Activated CD4-positive, alpha-beta memory T cell treated with anti-CD3 and anti-CD28 coated beads, Interleukin-2, amount 10 ng/mL, durations not matched to agents 7 days and 5 days (primary cell): ENCODE measurements at places on chromosomes 12 and 14.

- no peak for DNase-seq
Measured at GRCh38 chr12:124713041-124713435, 145.6 kb upstream of the NCOR2 start.

- no peak for DNase-seq
Measured at GRCh38 chr14:33377596-33378390, 439.1 kb downstream of the NPAS3 start.

DNA sequence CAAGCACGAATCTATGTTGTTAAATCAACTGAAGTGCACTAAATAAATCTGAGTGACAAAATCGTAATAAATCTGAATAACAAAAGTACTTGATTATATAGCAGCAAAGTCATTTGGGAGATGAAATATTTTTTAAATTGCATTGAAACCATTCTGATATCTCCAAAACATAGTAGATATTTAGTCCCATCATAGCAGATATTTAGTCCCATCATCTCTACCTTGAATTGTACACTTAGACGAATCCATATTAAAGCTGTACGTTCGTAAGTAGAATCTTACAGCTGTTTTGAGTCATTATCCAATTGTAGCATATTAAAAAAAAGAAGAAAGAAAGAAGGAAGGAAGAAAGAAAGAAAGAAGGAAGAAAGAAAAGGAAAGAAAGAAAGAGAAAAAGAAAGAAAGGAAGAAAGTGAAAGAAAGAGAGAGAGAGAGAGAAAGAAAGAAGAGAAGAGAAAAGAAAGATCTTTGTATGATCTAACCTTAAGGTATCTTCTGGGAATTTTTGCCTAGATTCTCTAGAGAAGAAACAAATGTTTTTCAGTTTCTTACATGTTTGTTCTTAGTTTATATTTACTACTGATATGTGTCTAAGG, 2.6 kb downstream of the DCN start:
- DNase-seq: no peak

DNA sequence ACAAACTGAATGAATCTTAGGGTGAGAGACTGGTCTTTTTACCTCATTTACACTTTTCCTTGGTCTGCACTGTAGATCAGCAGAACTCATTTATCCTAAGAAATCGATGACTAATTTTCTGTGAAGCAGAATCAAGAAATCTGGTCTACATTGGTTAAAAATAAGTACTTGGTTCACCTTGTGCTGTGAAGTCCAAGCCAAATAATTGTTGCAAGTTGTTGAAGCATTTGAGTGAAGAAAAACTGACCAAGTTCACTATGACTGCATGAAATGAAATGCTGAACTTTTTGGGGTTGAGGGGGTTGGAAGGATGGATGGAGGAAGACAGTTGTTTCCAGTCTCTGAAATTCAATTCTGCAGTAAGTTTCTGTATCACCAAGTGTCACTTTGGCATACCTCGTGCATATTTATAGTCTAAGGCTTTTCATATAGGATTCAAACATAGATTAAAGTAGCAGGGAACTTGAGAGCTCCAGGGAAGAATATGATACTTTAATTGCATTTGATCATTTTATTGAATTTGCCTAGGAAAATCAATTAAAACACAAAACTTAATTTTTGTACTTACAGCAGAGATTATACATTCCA, 75.0 kb downstream of the FAR2 start:
- DNase-seq: no peak

GRCh38 chr12:93772003-93772700, 95.0 kb downstream of the CRADD start:
- DNase-seq: no peak

GRCh38 chr14:24179961-24180796, 8.3 kb downstream of the REC8 start:
- no peak for DNase-seq

- no peak for DNase-seq
Measured at GRCh38 chr12:13843841-13844240, 137.6 kb downstream of the GRIN2B start.

DNA sequence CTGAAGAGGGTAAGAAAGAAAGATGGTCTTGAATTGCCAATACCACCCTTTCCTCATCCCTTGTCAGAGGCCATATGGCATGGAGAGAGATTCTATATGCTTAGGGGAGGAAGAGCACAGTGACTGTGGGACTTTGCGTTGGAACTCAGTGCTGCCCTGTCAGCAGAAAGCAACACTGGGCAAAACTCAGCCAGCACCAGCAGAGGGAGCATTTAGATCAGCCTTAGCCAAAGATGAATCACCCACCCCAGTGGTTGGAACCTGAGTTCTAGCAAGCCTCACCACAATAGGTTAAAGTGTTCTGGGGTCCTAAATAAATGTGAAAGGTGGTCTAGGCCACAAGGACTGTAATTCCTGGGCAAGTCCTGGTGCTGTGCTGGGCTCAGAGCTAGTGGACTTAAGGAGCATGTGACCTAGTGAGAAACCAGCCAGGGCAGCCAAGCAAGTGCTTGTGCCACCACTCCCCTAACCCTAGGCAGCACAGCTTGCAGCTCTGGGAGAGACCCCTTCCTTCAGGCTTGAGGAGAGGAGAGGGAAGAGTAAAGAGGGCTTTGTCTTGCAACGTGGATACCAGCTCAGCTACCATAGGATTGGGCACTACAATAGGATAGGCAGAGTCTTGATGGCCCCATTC, 11.4 kb upstream of the BCAT1 start:
- peak; percentile 52 for DNase-seq

DNA sequence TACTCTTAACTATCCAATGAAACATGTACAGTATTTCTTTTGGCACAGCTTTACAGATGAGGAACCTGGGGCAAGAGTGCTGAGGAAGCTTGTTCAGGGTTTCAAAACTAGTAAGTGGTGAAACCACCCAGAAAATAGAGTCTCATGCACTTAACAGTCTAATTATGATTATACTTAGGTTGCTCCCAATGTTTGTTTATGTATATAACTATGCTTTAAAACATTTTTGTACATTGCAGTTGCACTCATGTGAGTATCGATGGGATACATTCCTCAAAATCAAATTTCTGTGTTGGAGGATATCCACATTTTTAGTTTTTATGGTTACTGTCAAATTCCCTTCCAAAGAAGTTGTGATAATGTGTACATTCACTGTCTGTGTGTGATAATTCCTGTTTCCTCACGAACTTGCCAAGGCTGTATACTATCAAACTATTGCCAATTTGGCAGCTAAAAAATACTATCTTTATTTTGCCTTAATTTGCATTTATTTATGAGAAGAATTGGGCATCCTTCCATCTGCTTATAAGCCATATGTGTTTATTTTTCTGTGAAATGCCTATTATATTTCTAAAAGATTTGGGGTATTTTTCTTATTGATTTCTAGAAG, 143.9 kb upstream of the SSTR1 start:
- DNase-seq: no peak

DNA sequence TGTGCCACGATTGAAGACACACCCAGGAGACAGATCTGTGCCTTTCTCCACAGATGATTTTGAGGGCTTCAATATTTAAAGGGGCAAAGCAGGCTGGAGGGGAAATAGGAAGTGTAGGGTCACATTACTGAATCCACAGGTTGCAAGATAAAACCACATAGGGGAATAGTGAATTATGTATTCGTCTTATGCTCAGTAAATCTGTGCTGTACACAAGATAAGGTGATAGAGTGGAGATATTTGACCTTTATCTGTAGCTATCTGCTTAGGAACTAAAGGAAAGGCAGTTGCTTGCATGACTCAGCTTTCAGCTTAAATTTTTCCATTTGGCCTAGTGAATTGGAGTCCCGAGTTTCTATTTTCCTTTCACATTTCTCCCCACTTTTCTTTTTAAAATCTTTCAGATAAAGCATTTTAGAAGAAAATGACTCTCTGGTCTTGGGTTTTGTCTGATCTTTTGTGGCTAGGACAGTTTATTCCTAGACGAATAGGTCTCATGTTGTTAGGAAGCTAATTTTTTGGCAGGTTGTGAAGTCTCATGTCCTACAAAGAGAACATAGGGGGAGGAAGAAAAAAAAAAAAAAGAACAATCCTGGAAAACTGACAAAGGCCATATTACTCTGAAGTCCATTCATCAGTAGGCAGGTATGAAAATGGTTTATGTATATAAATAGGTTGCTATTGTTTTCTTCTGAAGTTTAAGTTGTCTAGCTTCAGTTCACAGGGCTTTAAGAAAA, 55.4 kb downstream of the FBXO33 start:
- no peak for DNase-seq

- DNase-seq: peak; percentile 54
Measured at GRCh38 chr14:105484069-105484996, 2.4 kb upstream of the CRIP1 start.

DNA sequence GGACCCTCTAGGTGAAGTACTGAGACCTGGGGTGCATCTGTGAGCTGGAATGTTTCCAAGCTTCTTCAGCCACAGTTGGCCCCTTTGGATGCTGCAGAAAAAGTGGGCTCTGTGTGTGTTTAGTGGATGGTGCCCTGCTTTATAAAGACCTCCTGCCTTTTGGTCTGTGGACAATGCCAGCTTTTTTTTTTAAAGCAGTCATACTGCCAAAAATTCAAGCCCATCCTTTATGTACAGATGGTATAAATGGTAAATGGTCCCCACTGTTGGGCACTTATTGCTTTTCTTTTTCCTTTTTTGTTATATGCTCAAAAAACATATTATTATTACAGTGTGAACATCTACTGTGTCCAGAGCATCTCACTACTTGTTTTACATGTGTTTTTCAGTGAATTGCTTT, 81.1 kb downstream of the SMOC1 start:
- DNase-seq: no peak

- DNase-seq: no peak
Measured at GRCh38 chr14:51525739-51526138, 126.0 kb upstream of the FRMD6 start.

DNA sequence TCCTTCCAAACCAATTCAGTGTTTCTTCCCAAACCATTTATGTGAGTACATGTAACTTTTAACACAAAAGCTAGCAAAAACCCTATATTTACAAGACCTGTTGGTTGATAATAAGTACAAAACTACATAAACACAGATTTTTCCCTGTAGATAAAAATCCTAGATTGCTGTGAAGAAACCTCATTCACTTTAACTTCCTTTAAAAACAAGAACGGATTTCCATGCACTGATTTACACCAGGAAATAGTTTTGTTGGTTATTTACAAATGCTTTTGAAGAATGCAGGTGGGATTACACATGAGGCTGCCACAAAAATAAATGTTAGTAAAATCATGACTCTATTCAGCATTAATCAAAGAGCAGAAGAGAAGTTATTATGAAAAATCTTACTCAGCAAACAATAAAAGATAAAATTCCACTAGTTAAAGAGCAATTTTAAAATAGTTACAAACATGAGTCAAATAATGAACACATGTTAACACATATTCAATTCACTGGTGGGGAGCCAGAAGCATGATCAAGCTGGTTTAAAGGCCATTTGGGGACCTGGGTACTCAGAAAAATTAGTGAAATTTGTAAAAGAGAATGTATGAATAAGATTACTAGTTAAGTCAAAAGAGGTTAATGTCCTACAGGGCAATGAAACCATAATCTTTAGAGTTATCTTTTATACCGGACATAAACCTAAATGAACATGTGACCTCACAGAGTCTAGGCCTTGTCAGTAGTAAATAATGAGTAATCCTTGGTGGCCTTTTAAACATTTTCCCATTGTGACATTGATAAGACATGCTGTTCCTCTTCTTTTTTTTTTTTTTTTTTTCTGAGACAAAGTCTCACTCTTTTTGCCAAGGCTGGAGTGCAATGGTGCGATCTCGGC, 79.9 kb downstream of the PHLDA1 start:
- DNase-seq: no peak

GRCh38 chr12:30197392-30198057, 413.8 kb upstream of the TMTC1 start:
- DNase-seq: no peak

DNA sequence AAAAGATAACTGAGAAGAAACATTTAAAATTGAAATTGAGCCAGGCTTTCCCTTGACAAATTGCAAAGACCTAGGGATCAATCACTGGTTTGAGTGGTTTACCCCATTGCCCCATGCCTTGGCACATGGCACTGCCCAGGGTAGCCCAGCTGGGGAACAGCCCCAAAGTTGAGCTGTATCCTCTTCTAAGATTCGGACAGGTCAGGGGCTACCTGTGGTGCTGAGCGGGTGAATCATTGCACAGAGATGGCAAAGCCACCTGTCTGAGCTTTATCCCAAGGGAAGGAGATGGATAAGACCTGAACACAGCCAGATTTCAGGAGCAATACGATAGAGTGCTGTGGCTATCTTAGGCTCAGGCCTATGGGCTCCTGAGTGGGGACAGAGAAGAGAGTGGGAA, 7.0 kb downstream of the IFI27L2 start:
- no peak for DNase-seq

GRCh38 chr12:124428136-124428791, 133.4 kb downstream of the RFLNA start:
- DNase-seq: no peak

DNA sequence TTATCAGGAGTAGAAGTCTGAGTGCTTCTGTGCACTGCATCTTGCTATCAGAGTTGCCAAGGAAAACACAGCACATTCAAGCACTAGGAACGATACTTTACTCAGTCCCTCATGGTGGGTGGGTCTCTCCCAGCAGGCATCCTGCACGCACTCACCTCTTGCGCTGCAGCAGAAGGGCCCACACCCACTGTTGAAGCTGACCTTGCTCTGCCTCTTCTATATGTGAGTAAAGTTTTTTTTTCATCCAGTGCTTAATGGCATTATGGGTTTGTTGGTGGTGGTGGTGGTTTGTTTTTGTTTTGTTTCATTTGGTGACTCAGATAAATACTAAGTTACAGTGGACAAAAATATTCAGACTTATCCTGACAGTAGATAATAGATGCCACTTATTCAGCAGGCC, 348.5 kb downstream of the EGLN3 start:
- no peak for DNase-seq

GRCh38 chr14:72560331-72560730, 333.6 kb downstream of the DPF3 start:
- no peak for DNase-seq

DNA sequence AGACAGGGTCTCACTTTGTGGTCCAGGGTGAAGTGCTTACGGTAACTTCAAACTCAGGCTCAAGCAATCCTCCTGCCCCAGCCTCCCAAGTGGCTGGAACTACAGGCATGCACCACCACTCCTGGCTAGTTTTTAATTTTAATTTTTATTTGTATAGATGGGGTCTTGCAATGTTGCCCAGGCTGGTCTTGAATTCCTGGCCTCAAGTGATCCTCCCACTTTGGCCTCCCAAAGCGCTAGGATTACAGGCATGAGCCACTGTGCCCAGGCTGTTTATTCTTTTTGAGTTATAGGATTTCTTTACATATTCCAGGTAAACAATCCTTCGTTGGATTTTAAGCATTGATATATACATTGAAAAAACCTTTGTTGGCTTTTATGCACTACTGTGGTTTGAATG, 26.7 kb downstream of the SOCS2 start:
- DNase-seq: no peak
